Fibroblast of skin of left quadriceps (primary cell): ENCODE measurements at places on chromosomes 5 and 9.

DNA sequence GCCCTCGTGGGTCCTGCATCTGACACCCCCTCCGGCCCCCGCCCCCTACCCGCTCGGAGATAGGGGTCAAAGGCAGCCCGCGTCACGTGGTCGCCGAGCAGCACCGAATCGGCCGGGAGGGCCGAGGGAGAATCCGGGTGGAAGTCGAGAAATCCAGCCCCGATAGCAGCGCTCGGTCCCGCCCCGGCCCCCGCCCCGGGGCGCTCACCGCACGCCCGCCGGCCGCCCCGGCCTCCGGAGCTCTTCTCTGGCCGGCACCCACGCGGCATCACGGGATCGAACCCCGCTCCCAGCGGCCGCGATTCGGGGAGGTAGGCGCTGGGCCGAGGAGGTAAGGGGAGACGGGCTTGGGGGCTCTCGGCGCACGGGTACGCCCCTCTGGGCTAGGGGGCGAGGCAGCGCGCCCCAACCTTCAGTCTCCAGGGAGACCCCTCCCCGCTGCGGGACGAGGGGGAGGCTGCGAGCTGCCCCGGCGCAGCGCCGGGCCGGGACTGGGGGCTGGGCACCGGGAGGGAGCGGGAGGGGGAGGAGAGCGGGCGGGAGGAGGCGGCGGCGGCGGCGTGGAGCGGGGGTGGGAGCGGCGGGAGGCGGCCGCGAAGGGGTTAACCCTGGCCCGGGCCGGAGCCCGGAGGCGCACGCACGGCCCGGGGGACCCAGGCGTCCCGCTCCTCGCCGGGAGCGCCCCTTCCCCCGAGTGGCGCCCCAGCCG lies 22.1 kb upstream of the NDST1 start:
- DNase-seq = no peak

DNA sequence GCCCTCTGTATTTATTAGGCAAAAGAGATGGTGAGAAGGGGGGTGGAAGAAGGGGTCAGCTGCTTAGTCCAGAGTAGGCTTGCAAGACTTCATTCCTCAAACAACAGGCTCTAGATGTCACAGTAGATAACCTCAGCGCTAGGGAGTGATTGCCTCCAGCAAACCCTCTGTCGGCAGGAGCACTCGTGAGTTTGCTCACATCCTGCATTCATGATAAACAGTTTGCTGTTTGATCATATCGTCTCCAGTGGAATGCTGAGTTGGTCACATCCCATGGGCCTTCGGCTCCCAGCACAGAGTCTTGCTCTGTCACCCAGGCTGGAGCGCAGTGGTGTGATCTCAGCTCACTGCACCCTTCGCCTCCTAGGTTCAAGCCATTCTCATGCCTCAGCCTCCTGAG lies 3.6 kb downstream of the TTC23L start:
- no peak for DNase-seq

DNA sequence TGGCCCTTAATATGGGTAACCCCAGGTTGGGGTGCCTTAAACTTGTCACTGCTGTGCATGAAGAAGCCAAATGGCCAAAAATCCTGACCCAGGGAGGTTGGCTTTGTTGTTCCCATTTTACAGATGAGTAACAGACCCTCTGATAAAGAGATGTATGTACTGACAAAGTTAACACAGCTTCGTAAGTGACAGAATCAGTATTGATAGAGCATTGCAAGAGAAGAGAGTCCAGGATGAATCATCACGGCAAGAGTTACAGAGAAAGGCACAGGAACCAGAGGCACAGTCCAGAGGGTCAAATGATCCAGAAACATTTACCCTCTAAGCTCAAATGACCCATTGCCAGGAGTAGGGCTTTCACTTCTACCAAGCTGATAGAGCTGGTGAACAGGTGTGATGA lies 103.8 kb upstream of the SMC2 start:
- no peak for DNase-seq

- DNase-seq = no peak
Measured at GRCh38 chr9:127693143-127693542, 13.6 kb upstream of the CFAP157 start.

DNA sequence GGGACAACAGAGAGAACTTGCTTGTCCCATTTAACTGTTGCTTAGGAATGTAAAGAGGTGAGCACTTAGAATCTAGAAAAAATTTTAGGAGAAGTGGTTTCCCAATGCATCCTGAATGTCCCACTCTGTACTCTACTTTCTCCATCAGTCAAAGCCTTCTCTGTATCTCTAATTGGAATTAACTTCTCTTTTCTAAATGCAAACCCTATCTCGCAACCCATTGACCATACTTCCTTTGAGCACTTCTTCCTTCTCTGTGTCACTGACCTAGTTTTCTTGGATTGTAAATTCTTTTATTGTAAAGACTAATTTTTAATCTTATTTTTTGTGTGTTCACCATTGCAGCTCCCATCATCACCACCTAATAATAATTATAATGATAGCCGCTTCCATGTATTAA lies 33.3 kb downstream of the ADRB2 start:
- no peak for DNase-seq

DNA sequence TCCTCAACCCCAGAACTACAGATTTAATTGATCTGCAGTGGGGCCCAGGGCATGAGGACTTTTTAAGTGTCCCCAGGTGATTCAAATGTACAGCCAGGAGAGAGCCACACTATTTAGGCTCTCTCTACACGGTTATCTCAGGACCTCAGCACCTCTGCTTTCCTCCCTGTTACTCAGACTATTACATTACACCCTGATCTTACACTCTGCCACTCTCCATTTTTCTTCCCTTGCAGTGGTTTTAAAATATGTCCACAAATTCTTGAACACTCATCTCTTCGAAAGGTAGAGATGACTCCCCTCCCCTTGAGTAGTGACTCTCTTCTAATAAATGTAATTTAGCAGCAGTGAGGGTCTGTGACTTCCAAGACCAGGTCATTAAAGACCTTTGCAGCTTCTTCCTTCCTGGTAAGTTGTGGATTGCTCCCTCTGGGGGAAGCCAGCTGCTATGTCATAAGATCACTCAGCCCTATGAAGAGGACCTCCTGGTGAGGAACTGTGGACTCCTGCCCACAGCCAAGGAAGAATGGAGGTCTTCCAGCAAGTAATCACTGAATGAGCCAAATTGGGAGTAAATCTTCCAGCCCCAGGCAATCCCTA lies 87.5 kb upstream of the SSBP2 start:
- DNase-seq = no peak

GRCh38 chr9:93949694-93950449 lies 5.3 kb downstream of the BARX1 start:
- DNase-seq = no peak

GRCh38 chr5:10466446-10467073 lies 24.9 kb downstream of the ROPN1L start:
- no peak for DNase-seq
